ENCODE measurements at places on chromosomes 12 and 14. TPM values are rescaled to one million over a fixed set of nuclear protein-coding genes. Genes with fewer than 3 reads are reported as not detected.
A peak's percentile ranks its signal among the peaks of the same experiment; 100 is the strongest.

DNA sequence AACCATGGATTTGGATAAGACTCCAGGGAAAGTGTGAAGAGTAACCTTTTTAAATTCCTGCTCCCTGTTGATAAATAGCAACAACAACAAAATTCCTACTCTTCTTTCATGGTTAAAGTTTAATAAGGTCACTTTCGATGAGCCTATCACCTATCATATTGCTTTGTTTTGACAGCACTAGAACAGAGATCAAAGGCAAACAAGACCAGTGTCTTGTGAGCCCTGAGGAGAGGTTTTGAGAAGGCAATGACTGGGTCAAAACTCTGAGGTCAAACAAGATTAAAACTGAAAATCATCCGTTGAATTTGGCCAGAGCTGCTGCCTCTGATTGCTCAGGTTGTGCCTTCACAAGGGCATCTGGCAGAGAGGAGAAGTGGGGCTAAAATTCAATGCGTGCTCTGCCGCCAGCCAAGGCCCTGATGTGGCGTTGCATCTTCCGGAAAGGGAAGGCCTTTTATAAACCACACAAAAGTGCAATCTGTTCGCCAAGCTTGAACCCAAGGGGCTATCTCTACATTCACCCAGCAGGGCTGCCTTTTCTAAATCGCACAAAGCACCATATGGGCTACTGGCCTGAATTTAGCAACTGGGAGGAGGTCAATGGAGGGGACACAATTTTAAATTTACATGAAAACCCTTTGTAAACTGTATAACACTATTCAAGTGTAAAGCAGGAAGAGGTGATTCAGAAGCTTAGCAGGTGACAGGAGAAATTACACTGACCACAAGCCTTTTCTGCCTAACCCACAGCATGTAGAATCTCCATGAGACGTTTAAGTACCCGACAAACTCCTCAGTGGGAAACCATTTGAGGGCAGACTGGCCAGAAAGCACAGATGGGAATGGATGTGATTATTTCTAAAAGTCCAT, 140.8 kb downstream of the DAD1 start:
- no peak overlapping the region for H3K27ac ChIP-seq
- H3K4me3 ChIP-seq: no peak overlapping the region

GRCh38 chr12:12620730-12621315, 9.1 kb downstream of the CREBL2 start:
- peak overlapping the region; percentile 75 for H3K27ac ChIP-seq
- peaks cover 5% of the 10 kb centered on the region for H3K36me3 ChIP-seq
- H3K27me3 ChIP-seq: no peaks in the 10 kb centered on the region
- H3K4me3 ChIP-seq: peak overlapping the region; percentile 1
- peaks cover 73% of the 10 kb centered on the region for H3K4me1 ChIP-seq
- no peak for DNase-seq

- H3K27me3 ChIP-seq: no peaks in the 10 kb centered on the region
- peak overlapping the region; percentile 95 for H3K27ac ChIP-seq
- peaks cover 4% of the 10 kb centered on the region for H3K36me3 ChIP-seq
- peak overlapping the region; percentile 99 for H3K4me3 ChIP-seq
- DNase-seq: peak; percentile 73
- peaks cover 40% of the 10 kb centered on the region for H3K4me1 ChIP-seq
These were observed 1.5 kb downstream of the PRKCH start for GRCh38 chr14:61322799-61323290.

GRCh38 chr12:113099764-113100163, 35.8 kb downstream of the RASAL1 start:
- DNase-seq: no peak
- H3K4me3 ChIP-seq: no peak overlapping the region
- peaks cover 7% of the 10 kb centered on the region for H3K4me1 ChIP-seq

DNA sequence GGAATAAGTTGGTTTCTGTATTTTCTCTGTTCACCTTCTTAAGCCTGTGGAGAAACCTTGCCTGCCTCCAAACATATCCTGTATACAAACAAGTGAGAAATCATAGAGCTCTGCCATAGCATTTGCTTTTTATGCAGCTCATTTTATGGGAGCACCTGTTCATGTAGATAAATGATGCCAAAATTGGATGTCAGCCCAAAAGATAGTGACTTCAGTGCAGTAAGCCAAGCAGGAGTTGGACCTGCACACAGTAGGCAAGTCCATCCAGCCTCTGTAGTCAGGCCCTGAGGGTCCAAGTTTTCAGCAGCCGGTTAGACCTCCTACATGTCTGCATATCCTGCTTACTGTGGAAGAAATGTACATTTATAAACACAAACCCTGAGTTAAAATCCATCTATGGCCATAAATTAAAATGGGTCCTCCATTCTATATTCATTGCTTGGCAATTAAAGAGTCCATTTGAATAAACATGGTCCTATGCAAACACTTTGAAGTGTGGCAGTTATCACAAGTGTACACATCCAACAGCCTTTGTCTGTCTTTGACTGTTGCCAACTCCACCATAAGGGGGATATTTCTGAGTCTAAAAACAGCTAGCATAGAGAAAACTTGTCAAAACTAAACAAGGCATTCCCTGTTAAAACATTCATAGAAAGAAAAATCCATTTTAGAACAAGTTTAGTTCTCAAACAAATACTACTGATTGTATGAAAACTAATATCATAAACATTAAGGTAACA, 847.8 kb downstream of the RPS29 start:
- DNase-seq: no peak
- H3K36me3 ChIP-seq: no peaks in the 10 kb centered on the region
- H3K4me1 ChIP-seq: no peaks in the 10 kb centered on the region
- H3K27me3 ChIP-seq: no peaks in the 10 kb centered on the region
- H3K4me3 ChIP-seq: no peak overlapping the region
- H3K27ac ChIP-seq: no peak overlapping the region

- no peaks in the 10 kb centered on the region for H3K4me1 ChIP-seq
- H3K27me3 ChIP-seq: peaks cover 12% of the 10 kb centered on the region
- no peak overlapping the region for H3K4me3 ChIP-seq
- no peaks in the 10 kb centered on the region for H3K36me3 ChIP-seq
These were observed 2.5 kb upstream of the ESRRB start for GRCh38 chr14:76373456-76373855.

- no peak for DNase-seq
- H3K27ac ChIP-seq: peak overlapping the region; percentile 96
- H3K36me3 ChIP-seq: peaks cover 23% of the 10 kb centered on the region
- H3K27me3 ChIP-seq: no peaks in the 10 kb centered on the region
- peak overlapping the region; percentile 75 for H3K4me3 ChIP-seq
These were observed 21.5 kb downstream of the BATF start for GRCh38 chr14:75543786-75544185.

DNA sequence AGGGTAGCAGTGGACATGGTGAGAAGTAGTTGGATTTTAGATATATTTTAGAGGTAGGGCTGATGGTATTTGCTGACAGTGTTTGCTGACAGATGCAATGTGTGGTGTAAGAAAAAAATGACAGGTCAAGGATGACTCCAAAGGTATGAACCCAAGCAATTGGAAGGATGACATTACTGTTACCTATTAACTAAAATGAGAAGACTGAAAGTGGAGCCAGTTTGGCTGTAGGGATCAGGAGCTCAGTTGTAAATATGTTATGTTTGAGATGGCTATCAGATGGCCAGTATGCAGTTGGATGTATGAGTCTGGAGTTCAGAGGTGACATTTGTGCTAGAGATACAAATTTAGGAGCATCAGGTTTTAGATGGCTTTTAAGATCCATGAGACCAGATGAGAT, 17.4 kb upstream of the SERPINA6 start:
- H3K27me3 ChIP-seq: no peaks in the 10 kb centered on the region
- no peak for DNase-seq
- H3K4me3 ChIP-seq: no peak overlapping the region
- no peak overlapping the region for H3K27ac ChIP-seq
- H3K36me3 ChIP-seq: no peaks in the 10 kb centered on the region

DNA sequence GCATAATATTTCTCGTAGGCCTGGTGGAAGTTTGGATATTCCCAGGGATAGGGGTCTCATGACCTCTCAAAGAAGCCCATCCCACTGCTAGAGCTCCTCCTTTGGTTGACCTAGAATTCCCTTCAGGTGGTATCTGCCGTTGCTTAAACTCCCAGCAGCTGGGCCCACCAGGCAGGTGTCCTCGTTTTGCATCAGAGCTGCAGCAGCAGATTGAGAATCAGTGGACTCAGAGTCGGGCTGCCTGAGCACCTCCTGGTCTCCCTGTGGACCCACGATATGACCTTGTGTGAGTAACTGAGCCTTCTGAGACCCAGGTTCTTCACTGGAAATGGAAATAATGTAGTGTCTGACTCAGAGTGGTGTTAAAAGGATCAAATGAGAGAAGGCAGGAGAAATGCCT, 132.7 kb downstream of the PAPOLA start:
- H3K36me3 ChIP-seq: no peaks in the 10 kb centered on the region
- no peaks in the 10 kb centered on the region for H3K27me3 ChIP-seq
- no peak overlapping the region for H3K4me3 ChIP-seq
- H3K27ac ChIP-seq: no peak overlapping the region
- DNase-seq: no peak

DNA sequence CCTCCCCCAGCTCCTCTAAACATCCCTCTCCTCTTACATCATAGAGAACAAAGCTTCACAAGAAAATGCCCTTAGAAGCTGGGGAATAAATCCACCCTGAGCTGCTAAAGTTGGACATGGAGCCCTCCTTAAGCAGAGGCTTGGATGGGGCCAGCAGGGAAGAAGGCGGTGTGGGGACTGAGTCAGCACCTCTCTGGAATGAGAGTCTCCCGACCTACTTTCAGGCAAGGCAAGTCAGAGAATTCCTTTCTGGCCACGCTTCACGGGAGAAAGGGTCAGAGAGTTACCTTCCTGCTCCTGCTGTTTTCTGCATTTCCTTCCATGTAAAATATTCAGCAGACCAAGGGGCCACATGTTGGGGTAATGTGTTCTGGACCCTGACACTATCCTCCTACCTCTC, 113.3 kb upstream of the PRB2 start:
- H3K4me1 ChIP-seq: no peaks in the 10 kb centered on the region
- H3K27ac ChIP-seq: no peak overlapping the region
- no peaks in the 10 kb centered on the region for H3K36me3 ChIP-seq
- no peak overlapping the region for H3K4me3 ChIP-seq
- no peaks in the 10 kb centered on the region for H3K27me3 ChIP-seq

DNA sequence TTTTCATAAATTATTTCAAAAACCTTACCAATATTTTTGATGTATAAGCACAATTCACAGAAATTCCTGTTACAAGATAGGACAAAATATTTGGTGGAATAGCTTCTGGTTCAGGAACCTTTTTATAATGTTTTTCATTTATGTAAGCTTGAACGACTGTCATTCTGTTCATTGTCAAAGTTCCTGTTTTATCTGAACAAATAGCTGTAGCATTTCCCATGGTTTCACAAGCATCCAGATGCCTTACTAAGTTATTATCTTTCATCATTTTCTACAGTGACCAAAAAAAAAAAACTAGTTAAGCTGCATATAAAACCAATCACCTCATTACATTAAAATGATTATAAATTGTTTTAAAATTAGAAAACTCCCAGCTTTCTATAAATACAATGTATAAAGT, 87.1 kb downstream of the ATP2B1 start:
- no peaks in the 10 kb centered on the region for H3K4me1 ChIP-seq
- H3K4me3 ChIP-seq: no peak overlapping the region
- H3K36me3 ChIP-seq: peaks cover 74% of the 10 kb centered on the region
- no peak for DNase-seq
- no peak overlapping the region for H3K27ac ChIP-seq

- DNase-seq: no peak
- no peaks in the 10 kb centered on the region for H3K36me3 ChIP-seq
- no peak overlapping the region for H3K4me3 ChIP-seq
- H3K4me1 ChIP-seq: no peaks in the 10 kb centered on the region
- no peaks in the 10 kb centered on the region for H3K27me3 ChIP-seq
These were observed 12.5 kb downstream of the CIT start for GRCh38 chr12:119864591-119864990.

GRCh38 chr14:69682621-69683263, 71.3 kb downstream of the SUSD6 start:
- H3K27ac ChIP-seq: no peak overlapping the region
- H3K27me3 ChIP-seq: no peaks in the 10 kb centered on the region
- peaks cover 55% of the 10 kb centered on the region for H3K4me1 ChIP-seq
- no peak for DNase-seq
- H3K4me3 ChIP-seq: peak overlapping the region; percentile 26

DNA sequence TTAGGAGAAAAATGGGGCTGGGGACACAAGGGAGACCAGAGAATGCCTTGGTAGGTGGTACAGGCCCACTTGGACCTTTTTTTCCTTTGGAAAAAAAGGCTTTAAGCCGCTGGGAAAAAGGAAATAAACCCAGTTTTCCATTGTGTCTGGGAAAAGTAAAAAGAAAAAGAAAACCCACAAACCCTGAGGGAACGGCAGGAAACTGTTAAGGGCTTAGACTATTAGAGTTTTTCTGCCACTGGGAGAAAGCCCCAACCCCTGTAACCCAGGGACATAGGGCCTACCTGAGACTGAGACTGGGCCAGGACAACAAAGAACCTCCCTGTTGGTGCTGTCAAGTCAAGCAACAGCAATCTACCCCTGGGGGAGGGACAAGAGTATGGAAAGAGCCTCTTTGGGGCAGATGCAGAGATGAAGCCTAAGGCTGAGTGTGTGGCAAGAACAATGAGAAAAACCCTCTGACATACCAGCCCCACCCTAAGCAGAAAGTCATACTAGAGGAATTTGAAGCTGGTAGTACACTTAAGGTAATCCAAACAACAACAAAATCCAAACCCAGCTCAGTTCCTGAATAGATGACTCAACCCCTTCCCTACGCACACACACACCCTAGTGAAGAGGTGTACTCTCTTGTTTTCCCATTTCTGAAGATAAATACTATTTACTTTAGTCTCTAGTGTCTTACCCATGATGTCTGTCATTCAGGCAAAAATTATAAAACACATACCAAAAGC, 22.8 kb downstream of the ATF1 start:
- H3K4me3 ChIP-seq: no peak overlapping the region
- DNase-seq: no peak
- H3K27me3 ChIP-seq: no peaks in the 10 kb centered on the region

DNA sequence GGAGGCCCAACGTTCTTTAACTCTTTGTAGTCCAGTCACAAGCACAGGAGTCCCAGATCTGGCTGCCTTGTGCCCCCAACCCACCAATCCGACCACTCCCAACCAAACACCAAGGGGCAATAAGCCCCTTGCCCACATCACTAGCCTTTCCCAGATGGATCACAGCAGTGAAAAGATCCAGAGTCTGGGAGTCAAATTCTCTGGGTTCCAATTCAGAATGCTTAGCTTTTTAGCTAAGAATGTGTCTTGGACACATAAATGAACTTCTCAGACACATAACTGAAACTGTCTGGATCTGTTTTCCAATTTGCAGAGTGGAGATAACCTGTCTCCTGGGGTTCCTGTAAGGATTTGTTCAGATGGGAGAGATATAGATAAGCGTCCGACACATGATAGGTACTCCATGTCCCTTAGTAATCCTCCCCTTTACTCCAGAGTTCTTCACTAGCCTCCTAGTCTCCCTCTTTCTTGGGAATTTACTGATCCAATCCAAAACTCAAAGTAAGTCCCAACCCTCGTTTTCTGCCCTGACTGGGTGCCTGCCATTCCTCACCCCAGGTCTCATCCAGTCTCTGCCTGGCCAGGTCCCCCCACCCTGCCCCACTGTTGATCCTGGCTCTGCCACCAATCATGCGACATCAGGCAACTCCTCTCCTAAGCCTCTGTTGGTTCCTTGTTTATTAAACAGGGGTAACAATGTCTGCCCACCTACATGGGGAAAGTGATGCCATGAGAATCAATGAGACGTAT, 439 bp upstream of the TNFRSF1A start:
- peaks cover 2% of the 10 kb centered on the region for H3K36me3 ChIP-seq
- peaks cover 60% of the 10 kb centered on the region for H3K4me1 ChIP-seq
- no peak for DNase-seq
- H3K27ac ChIP-seq: peak overlapping the region; percentile 90
- peak overlapping the region; percentile 94 for H3K4me3 ChIP-seq
- H3K27me3 ChIP-seq: no peaks in the 10 kb centered on the region

The TAS2R7 gene
- total RNA-seq: not detected

The TMED8 gene
- 10.5 TPM for total RNA-seq

The AQP2 gene
- total RNA-seq: not detected

The PTPRR gene
- total RNA-seq: not detected

The TEX22 gene
- 3.1 TPM for total RNA-seq

The FITM1 gene
- 1.1 TPM for total RNA-seq

The ABCC9 gene
- total RNA-seq: not detected
